Nucleus accumbens (tissue), 56 donors: ENCODE measurements at places on chromosomes 3 and 15.

DNA sequence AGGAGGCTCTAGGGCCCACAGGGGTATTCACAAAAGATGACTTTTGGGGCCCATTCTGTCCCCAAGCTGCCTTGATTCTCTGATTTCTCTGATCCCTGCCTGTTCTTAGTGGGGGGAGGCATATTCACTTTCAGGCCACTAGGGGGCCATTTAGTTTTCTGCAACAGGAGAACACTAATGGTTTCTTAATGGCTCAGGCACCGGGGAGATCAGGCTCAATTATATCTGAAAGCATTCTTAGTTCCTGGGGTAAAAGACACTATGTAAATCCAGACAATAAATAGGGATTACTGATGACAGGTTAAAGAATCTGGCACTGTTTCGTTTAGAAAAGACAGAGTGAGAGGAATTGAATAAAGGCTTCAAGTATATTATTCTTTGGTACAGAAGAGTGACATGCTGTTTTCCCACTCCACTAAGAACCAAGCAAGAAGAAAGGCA, 2.5 kb upstream of the INAFM2 start:
- no peak for DNase-seq

DNA sequence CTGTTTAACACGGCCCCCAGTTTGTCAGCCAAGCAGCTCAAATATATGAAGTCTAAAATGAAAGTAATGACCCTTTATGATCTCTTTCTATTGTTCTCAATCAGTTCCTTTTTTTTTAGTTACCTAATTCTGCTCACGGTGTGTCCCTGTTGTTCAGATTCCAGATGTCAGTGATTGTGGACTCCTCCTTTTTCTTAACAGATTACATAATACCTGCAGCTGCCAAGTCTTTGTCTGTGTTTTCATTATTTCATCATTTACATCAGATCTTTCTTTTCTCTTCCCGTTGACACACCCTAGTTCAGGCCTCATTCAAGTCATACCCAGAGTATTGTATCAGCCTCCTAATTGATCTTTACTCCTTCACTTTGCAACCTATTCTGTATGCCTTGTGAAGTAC, 56.1 kb upstream of the SKIL start:
- no peak for DNase-seq

GRCh38 chr3:9876991-9877390, 3.1 kb downstream of the CIDEC start:
- no peak for DNase-seq

- no peak for DNase-seq
Measured at GRCh38 chr3:136022529-136023263, 57.2 kb downstream of the PPP2R3A start.

DNA sequence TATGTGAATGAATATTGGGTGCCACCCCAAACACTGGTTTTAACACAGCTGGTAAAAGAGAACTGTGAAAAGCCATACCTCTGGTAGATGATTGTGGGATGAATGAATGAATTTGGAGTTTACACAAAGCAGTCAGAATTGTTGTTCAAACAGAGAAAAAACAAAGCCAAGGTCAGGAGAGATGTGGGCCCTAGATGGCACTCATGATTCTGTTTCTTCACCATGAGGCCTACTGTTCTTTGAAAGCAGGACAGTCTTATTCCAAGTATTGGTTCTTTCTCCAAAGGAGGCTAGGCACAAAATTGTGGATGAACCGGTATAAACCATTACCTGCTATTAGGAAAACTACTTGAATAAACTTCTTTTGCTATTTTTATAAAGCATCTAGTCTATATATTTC, 97.6 kb downstream of the SAMMSON start:
- DNase-seq, result no peak

- no peak for DNase-seq
Measured at GRCh38 chr3:100032243-100032642, 82.1 kb downstream of the FILIP1L start.

- DNase-seq, result no peak
Measured at GRCh38 chr3:65577843-65578430, 460.8 kb downstream of the MAGI1 start.

GRCh38 chr3:4982773-4983738, 3.8 kb downstream of the BHLHE40 start:
- DNase-seq, result no peak

DNA sequence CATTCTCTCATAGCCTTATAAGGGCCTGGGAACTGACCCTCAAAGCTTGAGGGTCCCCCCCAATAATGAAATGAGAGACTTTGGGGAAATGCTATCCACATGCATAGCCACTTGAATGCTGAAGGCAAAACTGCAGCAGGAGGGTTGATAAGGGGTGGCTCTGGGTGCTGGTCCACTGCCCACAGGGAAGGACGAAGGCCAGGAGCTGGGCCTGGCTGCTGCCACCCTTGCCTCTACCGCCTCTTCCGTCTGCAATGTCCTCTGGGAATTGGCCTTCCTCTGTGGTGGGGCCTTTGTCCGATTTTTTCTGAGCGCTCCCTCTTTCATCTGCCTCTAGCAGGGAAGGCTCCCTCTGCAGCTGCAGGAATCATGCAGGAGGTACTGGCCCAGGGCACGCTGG, 41.0 kb downstream of the OCA2 start:
- no peak for DNase-seq

DNA sequence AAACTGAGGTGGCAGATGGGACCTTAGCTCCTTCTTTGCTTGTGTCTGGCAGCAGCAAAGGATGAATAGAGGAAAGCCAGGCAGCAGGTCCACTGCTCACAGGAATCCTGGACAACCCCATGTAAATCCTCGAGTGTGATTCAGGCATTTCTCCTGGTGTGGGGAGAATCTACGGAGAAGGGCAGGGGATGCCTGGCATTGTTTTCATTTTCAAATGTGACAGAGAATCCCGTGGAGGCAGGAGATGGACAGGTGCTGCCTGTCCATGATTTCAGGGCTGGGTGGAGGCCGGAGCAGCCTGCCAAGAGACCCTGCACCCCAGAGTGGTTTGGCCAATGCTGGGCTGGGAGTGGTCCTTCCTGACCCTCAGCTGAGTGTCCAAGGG, 1.7 kb downstream of the HRH1 start:
- no peak for DNase-seq

- DNase-seq, result no peak
Measured at GRCh38 chr3:7447197-7447769, 586.4 kb downstream of the GRM7 start.

DNA sequence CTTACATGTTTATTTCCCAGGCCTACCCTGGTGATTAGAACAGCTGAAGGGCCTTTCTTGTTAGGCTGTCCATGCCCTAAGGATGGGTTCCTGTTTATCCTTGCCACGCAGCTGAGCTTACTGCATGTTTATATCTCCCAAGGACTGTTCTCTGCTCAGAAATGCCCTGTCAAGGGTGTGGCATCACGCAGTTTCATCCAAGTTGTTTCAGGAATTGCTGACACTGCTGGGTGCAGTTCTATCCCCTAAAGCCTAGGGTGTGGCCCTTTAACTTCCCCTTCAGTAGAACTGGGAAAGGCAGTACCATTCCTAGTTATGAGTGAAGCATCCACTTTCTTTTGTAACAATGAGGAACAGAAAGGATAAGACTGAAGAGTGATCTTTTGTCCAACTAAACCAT, 5.0 kb downstream of the ELL3 start:
- DNase-seq, result no peak

GRCh38 chr15:45392584-45392855, 14.2 kb upstream of the GATM start:
- DNase-seq, result no peak
